Pancreas (tissue), 10 donors: ENCODE measurements at places on chromosomes 5 and 9. TPM values are rescaled to one million over a fixed set of nuclear protein-coding genes. Genes with fewer than 3 reads are reported as not detected.

DNA sequence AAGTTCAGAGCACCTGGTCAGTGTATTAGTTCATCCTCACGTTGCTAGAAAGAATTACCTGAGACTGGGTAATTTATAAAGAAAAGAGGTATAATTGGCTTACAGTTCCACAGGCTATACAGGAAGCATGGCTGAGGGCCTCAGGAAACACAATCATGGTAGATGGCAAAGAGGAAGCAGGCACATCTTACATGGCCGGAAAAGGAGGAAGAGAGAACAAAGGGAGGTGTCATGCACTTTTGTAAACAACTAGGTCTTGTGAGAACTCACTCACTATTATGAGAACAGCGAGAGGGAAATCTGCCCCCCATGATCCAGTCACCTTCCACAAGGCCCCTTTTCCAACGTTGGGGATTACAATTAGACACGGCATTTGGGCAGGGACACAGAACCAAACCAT is 28.8 kb upstream of the CAVIN4 start:
- H3K27me3 ChIP-seq, result no peaks in the 10 kb centered on the region
- no peaks in the 10 kb centered on the region for H3K36me3 ChIP-seq
- H3K27ac ChIP-seq, result no peak overlapping the region
- no peaks in the 10 kb centered on the region for H3K4me1 ChIP-seq
- H3K4me3 ChIP-seq, result no peak overlapping the region

GRCh38 chr9:123997665-123998277 is 13.8 kb upstream of the LHX2 start:
- no peak overlapping the region for H3K27ac ChIP-seq
- H3K4me3 ChIP-seq, result no peak overlapping the region
- peaks cover 3% of the 10 kb centered on the region for H3K27me3 ChIP-seq
- DNase-seq, result peak; percentile 64

DNA sequence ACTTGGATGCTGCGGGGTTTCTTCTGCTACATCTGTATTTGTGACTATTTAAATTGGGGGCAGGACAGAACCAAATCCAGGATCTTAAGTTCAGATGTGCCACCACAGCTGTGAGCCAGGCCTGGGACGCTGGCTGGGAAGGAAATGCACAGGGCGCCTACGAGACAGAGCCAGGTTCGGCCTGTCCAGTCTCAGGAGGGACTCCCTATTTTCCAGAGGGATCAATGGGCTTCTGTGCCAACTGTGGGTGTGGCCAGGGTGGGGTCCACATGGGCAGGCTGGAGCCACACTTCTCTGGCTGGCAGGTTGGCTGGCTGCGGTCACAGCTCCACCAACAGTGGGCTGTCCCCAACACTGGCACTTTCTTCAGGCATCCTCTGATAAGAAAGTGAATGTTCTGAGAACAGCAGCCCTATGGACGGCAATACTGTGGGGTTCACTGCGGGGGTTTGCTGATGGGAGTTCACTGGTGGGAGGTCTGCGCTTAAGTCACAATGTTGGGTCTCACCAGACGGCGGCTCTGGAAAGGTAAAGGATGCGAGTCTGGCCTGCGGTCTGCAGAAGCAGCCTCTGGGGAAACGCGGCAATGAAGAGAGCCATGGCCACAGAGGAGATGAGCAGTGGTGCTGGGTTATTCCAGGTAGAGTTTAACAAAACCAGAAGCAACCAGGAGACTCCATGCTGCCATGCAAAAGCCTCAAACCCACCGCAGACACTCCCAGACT is 78.1 kb downstream of the DAP start:
- no peak overlapping the region for H3K4me3 ChIP-seq
- no peak for DNase-seq
- H3K27ac ChIP-seq, result no peak overlapping the region
- H3K4me1 ChIP-seq, result no peaks in the 10 kb centered on the region
- no peaks in the 10 kb centered on the region for H3K27me3 ChIP-seq

GRCh38 chr5:156094001-156094400 is 233.0 kb upstream of the SGCD start:
- DNase-seq, result no peak
- no peaks in the 10 kb centered on the region for H3K4me1 ChIP-seq

GRCh38 chr5:125140855-125141254 is 394.4 kb upstream of the ZNF608 start:
- no peak overlapping the region for H3K4me3 ChIP-seq
- no peak overlapping the region for H3K27ac ChIP-seq
- H3K36me3 ChIP-seq, result no peaks in the 10 kb centered on the region

DNA sequence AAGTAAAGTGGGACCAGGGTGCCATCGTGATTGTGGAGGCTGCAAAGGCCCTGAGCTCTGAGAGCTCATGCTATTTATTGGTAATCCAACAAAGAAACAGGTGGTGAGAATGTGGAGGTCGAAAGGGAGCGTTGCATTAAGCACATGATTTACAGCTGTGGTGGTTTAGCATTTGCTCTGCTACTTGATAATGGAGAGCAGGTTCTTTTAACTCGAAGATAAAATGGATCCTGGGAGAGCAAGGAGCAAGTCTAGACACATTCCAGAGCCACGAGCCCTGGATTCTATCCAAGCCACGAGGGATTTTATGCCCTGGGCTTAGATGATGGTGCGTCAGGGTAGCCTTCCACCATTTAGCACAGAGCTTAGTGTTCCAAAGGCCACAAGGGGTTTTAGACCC is 1710.1 kb upstream of the CDH9 start:
- no peaks in the 10 kb centered on the region for H3K27me3 ChIP-seq
- no peak overlapping the region for H3K4me3 ChIP-seq
- H3K4me1 ChIP-seq, result no peaks in the 10 kb centered on the region
- no peaks in the 10 kb centered on the region for H3K36me3 ChIP-seq
- H3K27ac ChIP-seq, result no peak overlapping the region

DNA sequence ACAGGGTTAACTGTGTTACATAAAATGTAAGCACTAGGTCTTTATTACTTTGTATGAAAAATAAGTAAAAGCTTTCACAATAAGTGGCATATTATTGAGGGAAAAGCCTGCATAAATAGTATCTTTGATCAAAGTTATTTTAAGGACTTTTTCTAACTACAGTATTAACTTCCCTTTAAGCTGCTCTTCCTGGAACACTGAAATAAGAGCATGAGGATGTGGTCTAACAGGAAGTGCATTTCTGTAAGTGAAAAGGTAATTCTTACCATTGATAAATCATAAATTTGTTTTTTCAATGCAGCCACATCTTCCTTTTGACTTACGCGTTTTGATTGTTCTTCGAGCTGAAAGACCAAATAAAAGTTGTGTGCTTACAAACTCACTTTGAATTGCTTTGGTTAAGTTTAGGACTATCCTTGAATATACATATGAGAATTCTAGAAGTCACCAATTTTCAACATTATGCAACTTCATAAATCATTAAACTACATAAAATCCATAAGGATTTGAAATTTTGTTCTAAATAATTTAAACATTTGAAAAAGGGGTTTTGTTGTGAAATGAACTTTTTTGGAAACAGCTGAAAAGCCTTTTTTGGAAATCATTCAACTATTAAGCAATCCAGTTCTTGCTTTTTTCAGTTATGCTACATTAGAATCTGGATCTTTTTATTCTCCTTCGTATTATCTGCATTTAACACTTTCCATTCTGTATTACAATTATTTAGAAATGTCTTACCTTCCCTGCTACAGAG is 50.6 kb downstream of the RASEF start:
- no peaks in the 10 kb centered on the region for H3K27me3 ChIP-seq
- peak overlapping the region; percentile 31 for H3K27ac ChIP-seq
- peaks cover 20% of the 10 kb centered on the region for H3K4me1 ChIP-seq
- no peaks in the 10 kb centered on the region for H3K36me3 ChIP-seq
- H3K4me3 ChIP-seq, result no peak overlapping the region
- DNase-seq, result no peak

The HAVCR1 gene
- total RNA-seq, result not detected

The ENDOG gene
- 23.0 TPM for total RNA-seq

The WDR38 gene
- total RNA-seq, result not detected
